ENCODE measurements at places on chromosomes 2 and 18. TPM values are rescaled to one million over a fixed set of nuclear protein-coding genes. Genes with fewer than 3 reads are reported as not detected.

MALT1 gene
- 20.4 TPM for total RNA-seq

DNA sequence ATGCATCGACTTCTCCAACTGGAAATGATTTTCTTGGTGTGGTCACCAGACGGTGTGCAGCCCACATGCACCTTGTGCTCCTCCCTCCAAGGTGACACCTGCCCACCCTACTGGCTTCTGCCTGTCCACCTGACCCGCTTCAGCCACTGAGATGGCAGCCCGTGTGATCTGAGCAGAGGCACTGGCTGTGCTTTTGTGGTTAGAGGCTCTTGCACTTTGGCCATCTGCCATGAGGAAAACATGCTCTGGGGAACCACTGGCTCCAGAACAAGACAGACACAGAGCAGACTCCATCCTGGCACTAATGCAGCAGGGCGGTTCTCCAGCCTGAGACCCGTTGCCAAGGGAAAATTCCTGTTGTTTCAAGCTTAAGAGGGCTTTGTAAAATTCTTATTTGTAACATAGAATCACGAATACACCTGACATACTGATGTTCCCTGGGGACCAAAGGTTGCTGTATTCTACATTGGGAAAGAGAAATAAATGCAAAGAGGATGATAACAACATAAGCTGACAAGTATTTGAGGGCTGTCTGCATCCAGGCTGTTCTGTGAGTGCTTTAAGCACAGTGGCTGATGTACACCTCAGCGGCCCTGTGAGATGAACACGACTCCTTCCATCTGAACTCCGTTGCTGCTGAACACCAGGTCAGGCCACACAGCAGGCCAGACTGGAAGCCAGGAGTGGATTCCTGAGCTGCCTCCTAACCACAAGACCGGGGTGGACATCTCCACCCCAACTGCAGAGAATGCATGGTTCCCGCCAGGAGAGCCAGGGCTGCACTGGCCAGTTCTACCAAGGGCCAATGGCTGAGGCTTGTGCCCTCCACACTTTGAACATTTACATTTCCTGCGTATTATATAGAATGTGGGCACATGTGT lies 820.4 kb downstream of the GALR1 start:
- DNase-seq, result no peak

DNA sequence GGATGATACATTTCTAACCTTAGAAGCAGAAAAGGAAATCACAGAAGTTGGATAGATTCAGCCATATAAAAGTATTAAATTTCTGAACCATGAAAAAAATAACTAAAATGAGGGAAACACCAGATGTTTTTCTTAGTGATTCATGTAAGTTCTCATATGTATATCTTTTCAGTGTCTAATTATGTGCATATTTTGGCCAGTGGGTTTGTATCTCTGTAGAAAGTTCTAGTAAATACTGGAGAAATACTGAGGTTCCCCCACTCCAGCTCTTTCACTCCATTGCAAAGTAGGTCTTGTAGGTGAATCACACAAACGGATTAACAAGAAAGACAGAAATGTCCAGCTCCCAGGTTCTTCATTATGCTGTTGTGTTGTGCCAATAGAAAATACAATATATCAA lies 222.3 kb downstream of the NEDD4L start:
- DNase-seq, result no peak

- no peak for DNase-seq
Measured at GRCh38 chr2:229708335-229708734, 6.0 kb downstream of the DNER start.

DNA sequence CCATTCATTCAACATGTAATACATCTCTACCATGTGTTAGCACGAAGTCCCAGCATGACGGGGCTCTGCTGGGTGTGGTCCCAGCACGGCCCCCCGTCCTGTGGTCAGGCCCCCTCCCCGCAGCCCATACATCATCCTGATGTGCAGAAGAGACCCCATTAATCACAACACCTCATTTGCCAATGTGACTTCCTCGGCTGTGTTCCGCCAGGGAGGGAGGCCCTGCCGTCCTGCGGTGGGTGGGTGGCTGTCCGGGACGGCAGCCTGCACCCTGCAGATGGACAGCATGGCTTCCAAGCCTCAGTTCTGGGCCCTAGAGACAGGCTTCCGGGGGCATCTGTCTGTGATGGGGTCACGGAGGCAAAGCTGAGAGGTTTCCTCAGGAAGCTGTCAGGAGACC lies 254.0 kb downstream of the CYP26B1 start:
- DNase-seq, result no peak

DNA sequence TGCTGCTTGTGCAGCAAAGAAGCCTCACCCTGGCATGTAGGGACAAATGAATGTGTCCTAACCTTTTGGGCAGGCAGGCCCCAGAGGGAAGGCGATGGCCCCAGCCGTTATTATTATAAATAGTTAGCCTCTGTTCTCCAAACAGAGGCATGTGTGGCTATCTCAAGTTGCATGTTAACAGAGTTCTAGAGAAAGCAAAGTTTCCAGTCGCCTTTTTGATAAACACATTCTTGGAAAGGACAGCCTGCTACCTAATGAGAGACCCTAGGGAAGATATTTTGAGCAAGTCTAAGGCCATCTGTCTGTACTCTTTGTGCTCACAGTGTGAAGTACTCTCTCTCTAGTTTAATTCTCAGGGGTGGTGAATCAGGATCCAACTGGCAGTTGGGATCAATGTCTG lies 97.4 kb upstream of the FHL2 start:
- no peak for DNase-seq

RAD51AP2 gene
- not detected for total RNA-seq

DNA sequence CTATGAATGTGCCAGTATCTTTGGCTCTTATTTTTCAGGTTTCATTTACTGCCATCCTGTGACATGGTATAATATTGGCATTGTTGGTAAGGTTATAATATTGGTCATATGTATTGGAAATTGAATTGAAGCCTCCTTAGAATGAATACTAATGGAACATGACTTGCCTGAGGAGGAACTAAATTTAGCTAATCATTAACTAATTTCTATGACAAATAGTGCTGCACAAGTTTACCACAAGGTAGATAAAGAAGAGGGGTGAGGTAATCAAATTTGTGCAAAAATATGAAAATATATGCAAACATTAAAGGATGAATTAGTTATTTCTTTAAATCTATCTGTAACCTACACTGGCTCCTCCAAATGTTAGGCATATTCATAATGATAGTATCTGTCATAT lies 43.2 kb upstream of the ORC2 start:
- no peak for DNase-seq

GRCh38 chr2:203892207-203892606 lies 24.6 kb downstream of the CTLA4 start:
- DNase-seq, result no peak

DNA sequence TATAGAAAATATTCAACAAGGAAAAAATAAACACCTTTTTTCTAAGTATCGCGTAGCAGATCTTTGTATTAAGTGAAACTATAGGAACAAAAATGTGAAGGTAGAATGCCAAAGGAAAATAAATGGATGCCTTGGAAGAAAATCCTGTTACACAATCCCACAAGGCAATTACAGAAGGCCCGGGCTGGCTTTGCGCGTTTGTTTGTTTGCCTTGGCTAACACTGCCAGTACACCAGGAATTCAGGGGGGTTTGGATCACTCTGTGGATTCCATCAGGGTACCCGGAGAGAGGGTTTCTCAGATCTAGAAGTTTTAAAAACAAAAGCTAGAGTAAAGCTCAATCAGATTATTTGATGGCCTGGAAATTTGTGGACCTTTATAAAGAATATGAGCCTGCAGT lies 478.3 kb downstream of the FBXO15 start:
- DNase-seq, result no peak

APLF gene
- 6.8 TPM for total RNA-seq

NAT8 gene
- not detected for total RNA-seq

GRCh38 chr18:50377061-50377798 lies 2.4 kb downstream of the SKA1 start:
- DNase-seq, result no peak

DNA sequence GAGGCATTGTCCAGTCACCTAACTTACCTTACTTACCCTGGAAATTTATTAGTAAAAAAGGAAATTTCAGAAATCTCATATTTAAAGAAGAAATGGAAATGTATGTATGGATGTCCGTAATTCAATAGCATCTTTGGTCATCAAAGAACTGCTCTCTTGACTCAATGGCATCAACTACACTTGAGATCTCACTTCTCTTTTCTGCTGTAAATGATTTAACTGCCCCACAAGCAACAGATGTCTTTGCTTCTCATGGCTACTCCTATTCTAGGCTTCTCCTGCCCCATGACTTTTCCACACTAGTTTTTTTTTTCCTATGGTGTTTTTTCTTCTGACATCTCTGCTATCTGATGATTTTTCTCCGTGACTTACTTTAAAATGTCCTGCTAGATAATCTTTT lies 34.0 kb upstream of the ERMN start:
- DNase-seq, result no peak

DNA sequence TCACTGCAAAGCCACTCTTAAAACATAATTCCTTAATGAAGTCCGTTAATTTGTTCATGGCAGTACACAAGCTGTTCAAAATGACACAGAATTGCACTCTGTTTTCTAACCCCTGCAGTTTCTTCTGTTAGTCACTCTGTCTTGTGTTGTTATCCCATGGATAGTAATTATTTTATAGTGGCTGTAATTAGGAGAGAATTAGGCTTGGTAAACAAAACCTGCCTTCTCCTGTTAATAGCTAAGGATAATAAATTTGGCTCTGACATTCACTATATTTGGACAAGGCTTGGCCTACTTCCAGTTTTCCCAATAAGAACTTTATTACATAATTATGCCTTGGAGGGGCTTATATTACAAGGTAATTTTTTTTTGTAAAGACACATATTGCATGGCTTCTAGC lies 330.3 kb upstream of the FIGN start:
- no peak for DNase-seq

DNA sequence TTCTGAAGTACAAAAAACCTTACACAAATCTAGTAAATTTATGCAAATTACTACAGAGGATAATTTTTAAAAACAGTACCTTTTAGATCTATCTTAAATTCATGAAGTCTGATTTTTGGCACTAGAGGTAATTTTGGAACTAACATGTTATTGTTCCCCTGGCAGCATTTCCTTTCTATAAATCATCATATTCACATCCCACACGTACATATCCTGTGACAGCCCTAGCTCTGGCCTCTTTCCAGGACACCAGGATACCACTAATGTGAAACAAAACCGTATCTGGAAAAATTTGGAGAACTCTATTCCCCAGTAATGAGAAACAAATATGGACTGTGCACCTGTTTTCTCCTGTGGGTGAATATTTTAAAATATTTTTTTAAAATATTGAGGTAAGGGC lies 14.0 kb upstream of the BIRC6 start:
- no peak for DNase-seq

CCDC74B gene
- 4.2 TPM for total RNA-seq

PPM1B gene
- total RNA-seq, result 49.8 TPM

GRCh38 chr2:156087875-156088274 lies 244.6 kb downstream of the NR4A2 start:
- no peak for DNase-seq

RAX gene
- not detected for total RNA-seq

- DNase-seq, result no peak
Measured at GRCh38 chr2:143608063-143608423, 478.8 kb downstream of the ARHGAP15 start.

HOXD3 gene
- not detected for total RNA-seq

SGPP2 gene
- not detected for total RNA-seq

TSPYL6 gene
- not detected for total RNA-seq

- no peak for DNase-seq
Measured at GRCh38 chr2:16179701-16180416, 239.5 kb downstream of the MYCN start.

MYO3B gene
- not detected for total RNA-seq

DNA sequence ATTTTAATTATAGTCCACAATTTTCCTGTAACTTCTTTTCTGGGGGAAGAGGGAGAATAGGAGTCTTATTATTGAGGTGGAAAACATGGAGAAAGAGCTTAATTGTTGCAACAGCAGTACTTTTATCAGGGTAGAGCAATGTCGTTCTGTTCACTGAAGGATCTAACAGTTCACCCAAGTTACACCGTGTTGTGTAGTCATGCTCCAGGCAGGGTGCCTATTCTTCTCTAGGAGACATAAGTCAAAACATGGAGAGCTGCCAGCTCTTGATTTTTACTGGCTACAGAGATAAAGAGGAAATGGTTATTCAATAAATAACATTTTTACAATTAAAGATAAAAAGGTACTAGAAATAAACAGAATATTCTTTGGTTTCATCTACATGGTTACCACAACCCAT lies 594.3 kb upstream of the NETO1 start:
- no peak for DNase-seq

SAG gene
- not detected for total RNA-seq

SERPINB7 gene
- total RNA-seq, result not detected

NOL4 gene
- total RNA-seq, result 0.27 TPM

DNA sequence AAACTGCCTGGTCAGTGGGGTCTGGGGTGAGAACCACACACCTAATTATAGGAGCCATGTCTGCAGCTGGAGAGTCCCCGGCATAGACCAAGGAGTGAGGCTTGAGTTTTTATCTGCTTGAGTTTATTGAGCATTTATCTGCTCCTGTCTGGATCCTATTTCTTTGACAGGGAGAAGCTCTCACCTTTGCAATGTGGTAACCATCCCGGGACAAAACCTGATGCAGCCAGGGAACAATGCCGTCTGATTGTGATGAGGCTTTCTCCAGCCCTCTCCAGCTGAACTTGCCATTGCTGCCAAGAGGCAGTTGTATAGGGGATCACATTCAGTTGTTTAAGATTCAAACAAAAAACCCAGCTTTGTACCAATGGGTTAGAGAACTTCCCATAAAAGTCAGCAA lies 324.4 kb downstream of the TSN start:
- no peak for DNase-seq

GRCh38 chr2:85655961-85656417 lies 12.0 kb downstream of the SFTPB start:
- no peak for DNase-seq
